Fibroblast of skin of left biceps (primary cell): ENCODE measurements at places on chromosomes 7 and 10.

DNA sequence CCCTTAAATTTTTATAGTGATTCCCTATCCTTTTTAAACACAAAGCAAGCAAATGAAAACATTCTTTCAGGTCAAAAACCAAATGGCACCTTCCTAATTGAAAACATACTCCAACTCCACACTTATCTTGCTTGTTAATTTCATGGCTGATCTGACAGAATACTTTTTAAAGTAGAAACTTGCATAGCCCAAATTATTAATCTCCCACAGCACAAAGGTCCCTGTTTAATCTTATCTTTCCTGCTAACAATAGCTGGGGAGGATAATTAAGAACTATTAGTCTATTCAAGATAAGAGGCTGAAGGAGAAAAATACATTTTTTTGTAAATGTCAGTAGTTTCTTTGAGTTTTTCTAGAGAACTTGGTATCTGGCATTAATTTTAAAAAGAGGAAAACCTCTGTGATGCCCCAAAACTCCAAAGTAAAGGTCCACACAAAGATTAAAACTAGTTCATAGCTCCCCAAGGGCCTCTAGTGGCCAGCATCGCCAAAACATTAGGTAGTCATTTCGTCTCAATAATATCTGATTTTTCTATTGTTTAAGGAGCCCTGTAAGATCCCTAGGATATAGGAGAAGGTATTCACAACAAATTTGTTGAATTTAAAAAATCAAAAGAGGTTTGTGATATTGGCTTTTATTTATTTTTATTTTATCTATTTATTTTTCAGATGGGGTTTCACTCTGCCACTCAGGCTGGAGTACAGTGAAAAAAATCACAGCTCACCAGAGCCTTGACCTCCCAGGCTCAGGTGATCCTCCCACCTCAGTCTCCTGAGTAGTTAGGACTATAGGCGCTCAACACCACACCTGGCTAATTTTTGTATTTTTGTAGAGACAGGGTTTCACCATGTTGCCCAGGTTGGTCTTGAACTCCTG is 14.7 kb downstream of the CDNF start:
- no peak for DNase-seq

GRCh38 chr7:143395187-143396149 is 13.2 kb downstream of the EPHA1 start:
- no peak for DNase-seq

DNA sequence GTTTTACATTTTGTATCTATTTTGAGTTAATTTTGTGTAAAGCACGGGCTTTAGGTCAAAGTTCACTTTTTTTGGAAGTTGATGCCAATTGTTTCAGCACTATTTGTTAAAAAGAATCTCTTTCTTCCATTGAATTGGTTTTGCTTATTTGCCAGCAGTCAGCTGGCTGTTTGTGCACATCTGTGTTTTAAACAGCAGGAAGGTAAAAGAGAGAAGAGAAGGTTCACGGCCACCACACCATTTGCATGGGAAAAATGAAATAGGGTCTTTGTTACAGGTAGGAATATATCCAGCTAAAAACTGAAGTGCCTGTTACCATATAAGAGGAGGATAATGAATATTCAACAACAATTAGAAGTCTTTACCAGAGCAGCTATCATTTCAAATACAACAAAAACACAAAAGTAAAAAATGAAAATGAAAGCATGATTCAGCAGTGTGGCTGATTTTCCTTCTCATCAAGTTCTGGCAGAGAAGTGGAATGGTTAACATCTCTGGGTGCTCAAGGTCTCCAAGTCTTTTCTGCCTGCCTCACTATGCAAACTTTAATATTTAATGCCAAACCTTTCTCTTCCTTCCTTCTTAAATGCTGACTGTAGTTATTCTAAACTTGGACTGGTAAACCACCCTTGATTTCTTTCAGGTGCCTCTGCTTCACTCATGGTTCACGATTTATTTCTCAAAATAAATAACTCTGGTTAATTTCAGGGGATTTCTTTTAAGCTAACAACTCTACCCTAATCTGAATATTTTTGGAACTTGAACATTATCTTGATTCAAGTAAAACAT is 841.5 kb downstream of the GRM8 start:
- no peak for DNase-seq

DNA sequence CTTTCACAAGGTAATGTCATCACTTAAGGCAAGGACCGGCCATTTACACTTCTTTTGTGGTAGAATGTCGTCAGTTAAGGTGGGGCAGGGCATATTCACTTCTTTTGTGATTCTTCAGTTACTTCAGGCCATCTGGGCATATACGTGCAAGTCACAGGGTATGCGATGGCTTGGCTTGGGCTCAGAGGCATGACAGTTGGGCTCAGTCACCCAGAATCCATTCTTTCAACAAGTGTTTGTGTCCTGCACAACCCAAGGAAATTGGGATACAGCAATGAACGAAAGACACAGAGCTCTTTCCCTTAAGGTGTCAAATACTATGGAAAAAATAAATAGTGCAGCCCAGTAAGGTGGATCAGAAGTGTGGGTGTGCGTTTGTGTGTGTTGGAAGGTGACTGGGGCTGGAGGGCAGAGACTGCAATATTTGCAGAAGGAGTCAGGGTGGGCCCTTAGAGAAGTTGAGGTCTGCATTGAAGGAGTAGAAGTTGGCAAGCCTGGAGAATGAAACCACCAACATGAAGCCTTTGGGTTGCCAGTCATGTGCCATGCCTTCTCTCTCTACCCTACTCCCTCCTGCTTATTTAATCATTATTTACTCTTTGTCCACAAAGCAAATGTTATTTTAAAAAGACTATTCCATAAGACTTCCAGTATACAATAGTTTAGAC is 222.8 kb upstream of the PRKCQ start:
- DNase-seq = no peak

DNA sequence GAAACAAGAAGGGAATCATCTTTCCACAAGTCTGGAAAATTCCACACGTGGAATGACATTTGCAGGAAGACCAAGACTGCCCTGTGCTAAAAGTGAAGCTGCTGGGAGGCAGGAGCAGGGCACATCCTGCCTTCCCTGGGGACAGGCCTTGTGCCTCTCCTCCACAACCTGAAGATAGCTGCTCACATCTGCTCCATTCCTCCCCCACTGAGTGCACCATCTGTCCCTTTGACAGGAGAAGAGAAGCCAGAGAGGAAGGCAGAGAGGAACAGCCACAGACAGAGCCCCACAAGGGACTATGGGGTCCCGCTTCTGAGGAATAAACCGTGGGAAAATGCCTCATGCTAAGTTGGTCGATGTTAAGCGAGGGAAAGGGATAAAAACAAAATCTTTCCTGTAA is 15.9 kb upstream of the FAM171A1 start:
- no peak for DNase-seq

GRCh38 chr7:43591558-43592180 is 8.8 kb downstream of the STK17A start:
- no peak for DNase-seq

DNA sequence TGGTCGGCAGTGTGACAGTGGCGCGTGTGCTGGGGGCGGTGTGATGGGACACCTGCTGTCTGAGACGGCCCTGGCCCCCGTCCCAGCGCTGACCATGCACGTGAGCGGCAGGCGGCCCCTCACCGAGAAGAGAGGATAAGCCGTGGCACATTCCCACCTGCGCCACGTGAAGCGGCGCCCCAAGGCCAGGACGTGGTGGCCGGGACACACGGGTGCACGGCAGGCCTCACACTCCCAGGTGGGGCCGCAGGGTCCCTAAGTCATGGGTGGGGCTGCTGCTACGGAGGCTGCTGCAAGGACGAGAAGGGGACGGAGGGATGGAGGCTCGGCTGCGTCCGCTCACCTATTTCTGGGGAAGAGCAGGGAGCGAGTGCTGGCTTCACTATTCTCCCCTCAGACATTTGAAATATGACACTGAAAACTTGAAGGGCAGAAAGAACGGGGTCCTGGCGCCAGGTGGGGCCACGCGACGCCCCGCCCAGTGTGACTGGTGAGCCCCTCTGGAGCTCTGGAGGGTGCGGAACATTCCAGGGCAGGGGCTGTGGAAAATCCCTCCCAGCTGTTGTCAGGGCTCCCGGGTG is 7.5 kb downstream of the CYP2W1 start:
- DNase-seq = no peak

- DNase-seq = no peak
Measured at GRCh38 chr7:144641389-144642044, 194.3 kb downstream of the TPK1 start.

DNA sequence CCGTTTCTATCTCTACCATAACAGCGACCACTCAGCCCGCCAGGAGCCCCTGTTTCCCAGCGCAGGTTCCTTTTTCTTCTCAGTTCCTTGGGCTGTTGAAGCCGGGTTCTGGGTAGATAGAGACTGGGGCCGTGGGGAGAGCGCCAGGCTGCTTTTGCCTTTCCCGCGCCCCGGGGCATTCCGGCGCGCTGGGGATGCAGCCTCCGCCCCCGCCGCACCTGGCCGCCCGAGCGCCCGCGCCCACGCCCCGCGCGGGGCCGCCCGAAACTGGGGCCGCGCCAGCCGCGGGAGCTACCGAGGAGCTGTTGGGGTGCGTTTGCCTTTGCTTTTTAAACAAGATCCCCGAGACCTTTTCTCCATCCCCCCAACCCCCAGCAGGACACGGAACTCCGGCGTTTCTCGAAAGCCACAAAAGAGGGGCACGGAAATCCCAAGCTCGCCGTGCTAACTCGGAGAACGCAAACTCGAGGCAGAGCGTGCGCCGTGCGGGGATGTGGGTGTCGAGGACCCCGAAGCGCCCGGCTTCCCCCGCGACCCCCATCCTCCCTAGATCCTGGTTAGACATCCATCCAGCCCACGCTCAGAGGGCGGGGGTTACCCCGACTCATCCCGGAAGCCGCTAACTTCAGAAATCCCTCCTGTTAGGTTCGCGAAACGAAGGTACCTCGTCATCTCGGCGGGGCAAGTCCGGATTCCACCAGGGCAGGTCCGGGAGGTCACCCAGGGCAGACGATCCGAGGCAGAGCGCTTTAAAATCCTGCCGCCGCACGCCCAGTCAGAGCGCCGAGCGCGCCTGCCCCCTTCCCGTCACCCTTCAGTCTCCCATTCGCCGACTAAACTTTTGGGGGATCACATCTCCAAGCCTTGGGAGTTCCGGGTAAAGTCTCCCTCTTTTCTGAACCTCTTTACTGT is 1.0 kb downstream of the GRM8 start:
- DNase-seq = no peak

GRCh38 chr7:70044064-70044463 is 445.8 kb downstream of the AUTS2 start:
- DNase-seq = no peak

GRCh38 chr10:92042541-92042940 is 119.0 kb downstream of the BTAF1 start:
- no peak for DNase-seq
